Activated CD4-positive, alpha-beta T cell treated with anti-CD3 and anti-CD28 coated beads for 36 hours (primary cell): ENCODE measurements at places on chromosomes 1 and 21. TPM values are rescaled to one million over a fixed set of nuclear protein-coding genes. Genes with fewer than 3 reads are reported as not detected.

NGF gene
- total RNA-seq, result not detected

AIM2 gene
- total RNA-seq, result 65.6 TPM

MIA3 gene
- total RNA-seq, result 57.9 TPM

LRRC3 gene
- 2.9 TPM for total RNA-seq

CCDC30 gene
- total RNA-seq, result 2.3 TPM

SV2A gene
- total RNA-seq, result 8.5 TPM

- H3K4me3 ChIP-seq, result no peak overlapping the region
- H3K4me1 ChIP-seq, result no peaks in the 10 kb centered on the region
- DNase-seq, result no peak
- peaks cover 2% of the 10 kb centered on the region for H3K27me3 ChIP-seq
- H3K27ac ChIP-seq, result no peak overlapping the region
- no peaks in the 10 kb centered on the region for H3K36me3 ChIP-seq
Observed at GRCh38 chr1:65167586-65168242, 19.7 kb downstream of the AK4 start.

DNA sequence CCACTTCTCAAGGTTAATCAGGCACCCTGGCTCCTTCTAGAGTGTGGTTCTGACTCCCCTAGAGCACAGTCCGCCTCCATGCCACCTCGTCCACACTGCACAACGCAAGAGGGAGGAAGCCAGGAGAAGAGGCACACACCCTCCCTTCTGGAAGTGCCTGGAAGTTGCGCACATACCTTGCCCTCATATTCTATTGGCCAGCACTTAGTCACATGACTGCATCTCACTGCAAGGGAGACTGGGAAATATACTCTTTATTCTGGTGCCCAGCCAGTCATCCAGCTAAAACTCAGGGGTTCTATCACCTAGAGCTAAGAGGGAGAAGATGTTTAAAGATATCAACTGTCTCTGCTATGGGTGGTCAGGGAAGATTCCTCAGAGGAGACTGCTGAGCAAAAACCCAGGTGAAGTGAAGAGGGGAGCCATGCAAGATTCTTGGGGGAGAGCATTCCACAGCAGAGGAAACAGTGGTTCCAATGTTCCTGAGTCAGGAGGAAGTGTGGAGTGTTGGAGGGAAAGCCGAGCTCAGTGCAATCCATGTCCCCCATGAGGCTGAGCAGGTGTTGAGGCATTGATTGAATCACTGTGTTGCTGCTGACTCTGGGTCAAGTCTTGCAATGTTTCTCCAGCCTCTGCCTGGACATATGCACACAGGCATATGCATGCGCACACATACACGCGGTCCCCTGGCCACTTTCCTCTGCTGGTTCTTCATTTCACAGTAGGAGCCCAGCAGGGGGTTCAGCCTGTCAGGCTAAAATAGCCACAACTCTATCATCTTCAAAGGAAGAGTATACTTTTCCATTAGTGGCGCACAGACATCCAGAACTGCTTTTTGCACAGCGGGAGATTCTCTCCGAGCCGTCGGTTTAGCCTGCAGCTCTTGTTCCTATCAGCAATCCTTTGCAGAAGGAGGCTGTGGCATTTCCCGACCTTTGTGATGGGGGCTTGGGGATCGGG is 22.3 kb upstream of the KLHDC7A start:
- H3K27me3 ChIP-seq, result peaks cover 24% of the 10 kb centered on the region
- H3K36me3 ChIP-seq, result no peaks in the 10 kb centered on the region
- no peak overlapping the region for H3K27ac ChIP-seq
- DNase-seq, result no peak

DNA sequence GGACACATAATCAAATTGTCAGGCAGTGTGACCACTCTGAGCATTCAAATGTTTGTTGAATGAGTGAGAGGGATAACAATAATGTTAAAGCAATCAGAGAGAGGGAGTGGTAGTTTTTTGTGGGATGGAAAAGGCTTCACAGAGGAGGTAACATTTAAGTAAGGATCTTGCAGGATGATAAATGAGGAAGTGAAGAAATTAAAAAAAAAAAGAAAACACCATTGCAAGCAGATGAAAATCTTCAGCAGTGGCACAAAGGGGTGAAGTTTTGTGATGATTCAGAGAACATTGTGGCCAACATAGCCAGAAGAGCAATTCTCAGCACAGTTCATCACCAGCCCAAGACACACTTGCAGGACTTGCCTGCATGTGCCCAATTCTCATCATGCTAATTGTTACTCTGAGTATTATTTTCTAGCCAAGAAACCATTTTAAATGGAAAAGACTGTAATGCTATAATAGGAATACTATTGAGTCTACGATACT is 35.0 kb downstream of the OVGP1 start:
- no peak overlapping the region for H3K27ac ChIP-seq
- no peak for DNase-seq
- H3K4me1 ChIP-seq, result no peaks in the 10 kb centered on the region
- no peaks in the 10 kb centered on the region for H3K36me3 ChIP-seq
- no peak overlapping the region for H3K4me3 ChIP-seq
- no peaks in the 10 kb centered on the region for H3K27me3 ChIP-seq

DNA sequence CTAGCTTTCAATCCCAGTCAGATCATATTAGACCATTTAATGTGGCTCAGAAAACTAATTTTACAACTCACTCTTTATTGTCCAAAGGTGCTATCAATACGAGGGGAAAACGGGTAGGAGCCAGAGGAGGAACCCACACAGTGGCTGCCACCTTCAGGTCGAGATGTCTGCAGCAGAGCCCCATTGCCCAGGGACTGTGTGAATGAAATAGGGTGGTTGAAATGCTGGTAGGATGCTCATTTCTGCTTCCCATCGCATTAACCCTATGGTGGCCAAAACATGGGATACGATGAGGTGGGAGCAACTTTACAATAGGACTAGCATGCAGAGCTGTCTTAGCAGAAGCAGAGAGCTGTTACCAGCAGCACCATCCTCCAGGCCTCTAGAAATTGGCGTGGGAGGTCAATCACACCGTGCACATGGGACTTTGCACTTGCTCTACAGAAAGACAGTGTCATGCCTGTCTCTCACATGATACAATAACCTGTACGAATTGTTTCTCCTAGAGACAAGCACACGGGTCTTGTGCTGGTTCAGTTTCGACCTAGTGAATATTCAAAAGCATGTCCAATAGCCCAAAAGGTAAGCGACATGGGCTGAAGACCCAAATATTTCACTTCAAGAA is 69.5 kb upstream of the DESI2 start:
- H3K36me3 ChIP-seq, result no peaks in the 10 kb centered on the region
- H3K4me1 ChIP-seq, result no peaks in the 10 kb centered on the region
- DNase-seq, result no peak
- no peak overlapping the region for H3K4me3 ChIP-seq
- no peak overlapping the region for H3K27ac ChIP-seq

GRCh38 chr1:5659606-5660005 is 332.6 kb downstream of the NPHP4 start:
- no peak for DNase-seq
- H3K36me3 ChIP-seq, result no peaks in the 10 kb centered on the region
- H3K27ac ChIP-seq, result no peak overlapping the region
- peaks cover 2% of the 10 kb centered on the region for H3K27me3 ChIP-seq
- H3K4me3 ChIP-seq, result no peak overlapping the region

GRCh38 chr1:20115479-20115878 is 3.9 kb downstream of the PLA2G2D start:
- peaks cover 17% of the 10 kb centered on the region for H3K27me3 ChIP-seq
- H3K36me3 ChIP-seq, result no peaks in the 10 kb centered on the region
- H3K27ac ChIP-seq, result no peak overlapping the region
- H3K4me1 ChIP-seq, result no peaks in the 10 kb centered on the region
- DNase-seq, result no peak

- H3K4me3 ChIP-seq, result no peak overlapping the region
- H3K27me3 ChIP-seq, result no peaks in the 10 kb centered on the region
- DNase-seq, result peak; percentile 25
Observed at GRCh38 chr1:231611851-231612250, 14.7 kb upstream of the DISC1 start.

DNA sequence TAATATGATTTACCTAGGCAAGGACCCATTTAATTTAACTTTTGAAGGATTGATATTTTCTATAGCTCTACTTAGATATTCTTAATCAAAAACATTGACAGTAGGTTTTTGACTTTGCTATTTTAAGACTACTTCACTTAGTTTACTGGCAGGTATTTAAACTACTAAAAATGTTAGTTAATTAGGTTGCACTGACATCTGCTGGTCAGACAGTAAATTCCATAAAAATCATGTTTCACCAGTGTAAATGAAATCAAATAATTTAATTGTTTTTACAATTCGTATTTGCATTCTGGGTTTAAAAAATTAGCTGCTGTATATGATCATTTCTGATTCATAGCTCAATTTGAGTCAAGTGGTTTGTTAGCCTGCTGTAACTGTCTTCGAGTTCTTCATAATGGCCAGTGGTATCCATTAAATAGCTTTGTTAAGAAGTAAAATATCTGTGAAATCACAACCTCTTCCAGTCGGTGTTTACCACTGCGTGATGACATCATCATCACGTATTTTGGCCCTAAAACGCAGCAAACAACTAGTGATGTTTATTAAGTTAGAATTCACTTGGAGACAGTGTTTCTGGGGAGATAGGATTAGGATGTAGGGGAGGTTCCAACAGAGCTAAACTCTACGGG is 26.2 kb downstream of the EXTL2 start:
- no peaks in the 10 kb centered on the region for H3K27me3 ChIP-seq
- no peak for DNase-seq
- H3K4me1 ChIP-seq, result no peaks in the 10 kb centered on the region
- no peaks in the 10 kb centered on the region for H3K36me3 ChIP-seq
- no peak overlapping the region for H3K4me3 ChIP-seq

- no peaks in the 10 kb centered on the region for H3K4me1 ChIP-seq
- H3K36me3 ChIP-seq, result peaks cover 2% of the 10 kb centered on the region
- DNase-seq, result no peak
- H3K27ac ChIP-seq, result no peak overlapping the region
- no peak overlapping the region for H3K4me3 ChIP-seq
Observed at GRCh38 chr1:231576804-231577718, 48.6 kb downstream of the TSNAX start.

DNA sequence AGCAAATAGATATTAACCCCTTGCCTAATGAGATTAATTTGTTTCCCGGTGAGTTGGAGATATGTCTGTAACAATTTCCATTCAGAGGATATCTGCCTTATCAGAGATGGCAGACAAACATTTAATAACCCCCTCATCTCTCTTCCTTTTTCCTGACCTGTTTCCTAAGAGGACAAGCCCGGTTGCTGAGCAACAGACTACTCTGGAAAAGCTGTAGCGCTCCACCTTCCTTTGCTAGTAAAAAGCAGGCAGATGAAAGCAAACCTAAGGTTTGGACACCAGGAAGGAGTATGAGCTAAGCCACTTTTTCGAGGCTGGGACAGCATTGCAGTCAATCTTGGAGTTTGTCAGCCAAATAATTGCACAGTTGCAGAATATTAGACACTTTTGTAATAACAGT is 82.4 kb downstream of the RGS21 start:
- no peaks in the 10 kb centered on the region for H3K27me3 ChIP-seq
- no peak overlapping the region for H3K27ac ChIP-seq
- no peak overlapping the region for H3K4me3 ChIP-seq
- DNase-seq, result no peak

GRCh38 chr21:43034101-43034500 is 41.5 kb downstream of the CBS start:
- H3K27ac ChIP-seq, result no peak overlapping the region
- DNase-seq, result no peak
- H3K4me1 ChIP-seq, result no peaks in the 10 kb centered on the region
- no peak overlapping the region for H3K4me3 ChIP-seq

DNA sequence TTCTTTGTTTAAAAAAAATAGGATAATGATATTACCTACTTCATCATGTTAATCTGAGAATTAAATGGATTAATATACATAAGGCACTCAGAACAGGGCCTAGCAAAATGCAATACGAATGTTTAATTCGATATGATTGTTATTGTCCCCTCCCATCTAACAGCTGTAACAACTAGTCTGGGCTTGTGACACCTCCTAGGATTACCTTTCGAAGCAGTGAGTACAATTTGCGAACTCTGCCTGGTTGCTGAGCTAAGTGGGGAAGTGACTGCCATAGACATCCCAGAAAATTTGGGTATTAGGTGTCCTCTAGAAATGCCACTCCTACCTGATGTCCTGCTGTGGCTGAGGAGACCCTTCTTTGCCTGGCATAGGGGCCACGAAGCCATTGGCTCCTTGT is 3.0 kb downstream of the RASSF5 start:
- no peak overlapping the region for H3K27ac ChIP-seq
- no peaks in the 10 kb centered on the region for H3K36me3 ChIP-seq
- H3K27me3 ChIP-seq, result peaks cover 27% of the 10 kb centered on the region
- no peak for DNase-seq
- peaks cover 25% of the 10 kb centered on the region for H3K4me1 ChIP-seq

GRCh38 chr1:245153081-245153551 is 1.7 kb upstream of the KIF26B start:
- H3K4me3 ChIP-seq, result peak overlapping the region; percentile 68
- peaks cover 61% of the 10 kb centered on the region for H3K27me3 ChIP-seq
- H3K36me3 ChIP-seq, result no peaks in the 10 kb centered on the region
- H3K4me1 ChIP-seq, result peaks cover 25% of the 10 kb centered on the region
- H3K27ac ChIP-seq, result no peak overlapping the region
- peak; percentile 83 for DNase-seq

- no peak overlapping the region for H3K4me3 ChIP-seq
- H3K27me3 ChIP-seq, result no peaks in the 10 kb centered on the region
- H3K27ac ChIP-seq, result no peak overlapping the region
- H3K36me3 ChIP-seq, result no peaks in the 10 kb centered on the region
- peaks cover 2% of the 10 kb centered on the region for H3K4me1 ChIP-seq
- DNase-seq, result no peak
Observed at GRCh38 chr1:174448974-174449373, 1.2 kb downstream of the GPR52 start.

DNA sequence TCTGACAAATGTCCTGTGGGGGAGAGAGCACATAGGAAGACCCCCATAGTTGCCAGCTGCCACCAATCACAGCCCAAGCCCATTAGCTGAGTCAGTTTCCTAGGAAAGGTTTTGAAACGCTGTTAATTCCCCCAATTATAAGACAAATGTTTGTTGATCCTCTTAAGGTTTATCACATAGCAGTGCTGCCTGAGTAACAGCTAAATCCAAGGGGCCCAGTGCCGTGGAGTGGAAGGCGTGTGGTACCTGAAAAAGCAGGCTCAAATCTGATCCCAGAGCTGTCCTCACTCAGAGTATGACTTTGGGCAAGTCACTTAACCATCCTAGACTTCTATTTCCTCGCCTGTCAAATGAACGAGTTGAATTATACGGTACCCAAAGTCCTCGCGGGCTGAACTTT is 69.5 kb downstream of the GRIK3 start:
- peaks cover 2% of the 10 kb centered on the region for H3K27me3 ChIP-seq
- H3K27ac ChIP-seq, result no peak overlapping the region
- H3K4me1 ChIP-seq, result no peaks in the 10 kb centered on the region
- no peak overlapping the region for H3K4me3 ChIP-seq
- DNase-seq, result no peak

DNA sequence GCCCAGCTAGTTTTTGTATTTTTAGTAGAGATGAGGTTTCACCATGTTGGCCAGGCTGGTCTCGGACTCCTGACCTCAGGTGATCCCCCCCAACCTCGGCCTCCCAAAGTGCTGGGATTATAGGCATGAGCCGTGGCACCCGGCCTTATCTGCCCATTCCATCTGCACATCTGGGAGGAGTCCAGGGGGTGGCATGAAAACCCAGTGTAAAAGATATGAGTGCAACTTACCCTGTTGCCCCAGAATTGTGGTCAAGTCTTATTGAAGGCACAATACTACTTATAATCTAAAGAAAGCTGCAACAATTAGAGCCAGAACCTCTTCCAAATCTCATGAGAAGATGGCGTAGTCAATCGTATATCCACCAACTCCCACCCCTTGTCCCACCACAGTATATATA is 18.4 kb downstream of the CTXND2 start:
- H3K4me3 ChIP-seq, result no peak overlapping the region
- no peak for DNase-seq
- no peaks in the 10 kb centered on the region for H3K27me3 ChIP-seq
- H3K36me3 ChIP-seq, result no peaks in the 10 kb centered on the region
